ENCODE measurements at places on chromosomes 7 and 10.

DNA sequence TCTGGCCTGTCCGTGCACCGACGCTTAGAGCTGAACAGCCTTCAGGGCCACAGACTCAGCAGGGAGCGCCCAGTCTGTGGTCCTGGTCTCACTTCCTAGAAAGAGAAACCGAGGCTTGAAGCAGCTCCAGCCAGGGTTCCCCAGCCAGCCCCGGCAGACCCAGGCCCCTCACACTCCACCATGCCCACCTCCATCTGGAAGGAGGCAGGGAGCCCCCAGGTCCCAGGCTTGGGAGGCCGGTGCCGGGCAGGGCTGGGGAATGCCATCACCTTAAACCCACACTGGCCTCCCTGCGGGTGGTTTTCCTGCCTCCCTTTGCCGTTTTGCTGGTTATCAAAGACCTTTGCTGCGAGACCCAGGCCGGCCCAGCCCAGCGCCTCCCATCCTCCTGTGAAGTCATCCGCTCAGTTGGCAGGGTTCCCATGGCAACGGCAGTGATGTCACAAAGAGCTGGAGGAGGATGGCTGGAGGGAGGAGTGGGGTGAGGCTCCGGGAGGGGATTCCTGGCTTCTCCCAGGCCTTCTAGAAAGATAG is 24.0 kb downstream of the ELFN1 start:
- DNase-seq: peak; percentile 77

DNA sequence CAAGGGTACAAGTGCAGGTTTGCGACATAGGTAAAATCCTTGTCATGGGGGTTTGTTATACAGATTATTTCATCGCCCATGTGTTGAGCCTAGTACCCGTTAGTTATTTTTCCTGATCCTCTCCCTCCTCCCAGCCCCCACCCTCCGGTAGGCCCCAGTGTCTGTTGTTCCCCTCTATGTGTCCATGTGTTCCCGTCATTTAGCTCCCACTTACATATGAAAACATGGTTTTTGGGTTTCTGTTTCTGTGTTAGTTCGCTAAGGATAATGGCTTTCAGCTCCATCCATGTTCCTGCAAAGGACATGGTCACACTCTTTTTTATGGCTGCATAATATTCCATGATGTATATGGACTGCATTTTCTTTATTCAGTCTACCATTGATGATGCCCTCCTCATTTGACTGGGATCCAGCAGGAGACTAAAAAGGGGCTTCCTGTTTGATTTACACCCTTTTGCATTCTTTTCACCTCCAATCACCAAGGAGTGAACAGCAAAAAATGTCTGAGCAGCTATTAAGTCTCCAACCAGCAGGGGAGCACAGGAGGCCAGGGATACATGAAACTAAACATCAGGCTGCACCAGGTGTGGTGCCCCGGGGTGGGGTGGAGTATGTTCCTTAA is 188.2 kb downstream of the SKIDA1 start:
- no peak for DNase-seq

GRCh38 chr10:97032624-97033023 is 153.1 kb downstream of the SLIT1 start:
- DNase-seq: no peak

GRCh38 chr10:94108200-94108599 is 114.5 kb downstream of the PLCE1 start:
- DNase-seq: peak; percentile 82

DNA sequence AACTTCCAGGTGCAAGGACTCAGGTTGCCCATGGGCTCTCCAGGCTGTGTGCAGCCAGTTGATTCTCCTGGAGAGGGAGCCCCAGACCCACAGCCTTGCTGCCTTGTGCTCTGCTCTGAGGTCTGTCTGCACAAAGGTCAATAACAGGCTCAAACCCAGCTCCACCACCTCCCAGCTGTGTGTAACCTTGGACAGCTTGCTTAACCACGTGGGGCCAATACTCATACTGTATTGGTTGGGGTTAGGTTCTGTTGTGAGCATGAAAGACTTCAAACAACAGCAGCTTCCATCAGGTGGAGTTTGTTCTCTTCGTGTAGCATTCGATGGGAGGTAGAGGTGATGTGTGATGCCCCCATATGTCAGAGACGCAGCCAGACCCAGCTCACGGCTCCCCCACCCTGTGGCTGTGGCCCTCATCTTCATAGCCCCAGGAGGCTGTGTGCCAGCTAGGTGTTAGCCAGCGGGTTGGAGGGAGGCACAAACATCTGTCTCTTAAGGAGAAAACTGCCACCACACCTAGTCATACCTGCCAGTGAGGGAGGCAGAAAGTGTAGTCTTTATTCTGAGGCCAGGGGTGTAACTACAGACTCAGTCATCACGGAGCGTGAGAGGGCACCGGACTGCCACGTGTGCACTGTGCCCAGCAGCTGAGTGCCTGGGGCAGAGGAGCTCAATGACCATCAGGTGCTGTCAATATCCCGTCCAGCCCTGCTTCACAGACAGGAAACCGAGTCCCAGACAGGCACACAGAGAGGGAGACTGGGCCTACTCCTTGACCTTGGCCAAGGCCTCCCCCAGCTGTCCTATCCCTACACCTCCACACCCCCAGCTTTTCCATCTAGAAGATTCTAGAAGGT is 8.1 kb upstream of the POLD2 start:
- DNase-seq: no peak

DNA sequence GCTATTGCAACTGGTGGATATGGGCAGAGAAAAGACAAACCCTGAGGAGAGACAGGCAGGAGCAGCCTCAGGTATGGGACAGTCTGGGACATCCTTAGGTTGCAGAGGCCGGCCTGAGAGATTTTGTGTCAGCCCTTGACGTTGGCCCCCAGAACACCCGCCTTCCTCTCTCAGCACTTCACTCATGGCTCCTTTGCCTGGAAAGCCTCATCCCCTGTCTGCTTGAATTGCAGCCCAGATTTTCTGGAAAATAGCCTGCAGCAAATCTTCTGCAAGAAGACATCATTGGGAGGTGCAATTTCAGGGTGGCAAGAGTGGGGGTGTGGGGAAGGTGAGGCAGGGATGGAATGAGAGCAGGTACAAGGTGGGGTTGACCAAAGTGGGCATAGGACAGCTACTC is 2.2 kb upstream of the FRMD4A start:
- no peak for DNase-seq

DNA sequence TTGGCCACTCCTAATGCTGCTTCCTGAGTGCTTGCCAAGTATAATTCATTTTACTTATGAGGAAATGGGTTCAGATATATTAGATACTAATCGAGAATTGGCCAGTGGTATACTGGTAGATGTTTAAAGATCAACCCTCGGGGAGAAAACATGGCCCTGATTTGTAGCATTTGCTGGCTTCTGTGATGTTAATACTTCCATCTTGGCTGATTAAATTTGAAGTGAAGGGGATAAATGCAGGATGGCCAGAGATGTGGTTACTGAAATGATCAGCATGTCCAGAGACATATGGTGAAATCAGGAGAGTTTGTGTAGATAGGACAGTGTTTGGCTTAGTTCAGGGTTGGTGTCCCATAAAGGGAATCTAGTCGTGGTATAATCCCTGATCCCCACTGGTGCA is 11.2 kb downstream of the UBE2D4 start:
- DNase-seq: no peak

DNA sequence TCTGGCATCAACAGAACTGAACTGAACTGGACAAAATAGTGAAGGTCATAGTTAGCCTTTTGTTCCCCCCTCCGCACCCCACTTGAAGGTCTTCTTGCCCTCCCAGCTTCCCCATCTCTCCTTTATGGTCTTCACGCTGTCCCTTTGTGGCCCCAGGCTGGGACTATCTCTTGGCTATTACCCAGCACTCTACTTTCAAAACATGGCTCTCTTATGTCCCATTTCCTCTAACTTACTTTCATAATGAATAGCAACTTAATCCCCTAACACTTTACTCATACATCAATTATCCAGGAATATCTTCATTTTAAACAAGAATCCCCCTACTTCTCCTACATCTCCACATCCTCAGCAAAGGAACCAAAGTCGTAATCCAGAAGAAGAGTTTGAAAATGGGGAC is 135.3 kb upstream of the ITGB1 start:
- no peak for DNase-seq

GRCh38 chr7:84799106-84799505 is 387.8 kb downstream of the SEMA3D start:
- DNase-seq: no peak

DNA sequence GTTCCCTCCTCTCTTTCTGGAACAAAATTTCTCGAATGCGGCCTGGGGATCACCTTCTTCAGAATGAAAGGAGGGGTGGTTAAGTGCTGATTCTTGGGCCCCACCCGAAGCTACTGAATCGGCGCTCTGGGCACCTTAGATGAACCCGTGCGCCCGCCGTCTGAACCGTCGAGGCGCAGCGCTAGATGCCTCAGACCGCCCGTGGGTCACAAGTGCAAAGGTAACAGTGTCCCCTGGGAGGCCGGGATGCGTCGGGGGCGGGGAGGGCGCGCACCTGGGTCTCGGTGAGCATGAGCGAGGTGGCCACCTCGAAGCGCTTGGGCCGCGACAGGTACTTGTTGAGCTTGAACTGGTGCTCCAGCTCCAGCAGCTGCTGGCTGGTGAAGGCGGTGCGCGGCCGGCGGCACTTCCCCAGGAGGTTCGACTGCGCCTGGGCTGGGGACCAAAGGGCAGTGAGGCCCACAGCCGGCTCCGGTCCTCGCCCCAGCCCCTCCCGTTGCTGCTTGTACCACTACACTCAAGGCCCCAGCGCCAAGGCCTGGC is 4.2 kb downstream of the MNX1 start:
- no peak for DNase-seq

DNA sequence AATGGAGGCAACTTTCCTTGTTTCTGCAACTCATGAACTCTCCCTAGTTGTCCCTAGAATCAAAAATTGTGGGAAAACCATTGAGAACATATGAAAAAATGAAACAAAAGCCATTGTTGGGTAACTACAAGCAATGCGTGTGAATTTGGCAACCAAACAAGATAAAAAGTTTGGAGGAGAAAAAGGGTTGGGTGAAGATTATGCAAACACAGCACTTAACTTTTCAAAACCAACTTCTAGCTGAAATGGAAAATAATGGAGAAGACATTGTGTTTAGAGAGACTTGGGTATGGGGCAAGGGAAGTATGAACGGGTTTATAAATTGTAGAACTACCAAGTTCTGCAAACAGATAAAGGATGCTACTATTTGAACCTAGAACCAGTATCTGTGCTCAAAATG is 89.0 kb upstream of the SVIL start:
- no peak for DNase-seq

- no peak for DNase-seq
These were observed 72.3 kb downstream of the ELMO1 start for GRCh38 chr7:37376386-37376785.

DNA sequence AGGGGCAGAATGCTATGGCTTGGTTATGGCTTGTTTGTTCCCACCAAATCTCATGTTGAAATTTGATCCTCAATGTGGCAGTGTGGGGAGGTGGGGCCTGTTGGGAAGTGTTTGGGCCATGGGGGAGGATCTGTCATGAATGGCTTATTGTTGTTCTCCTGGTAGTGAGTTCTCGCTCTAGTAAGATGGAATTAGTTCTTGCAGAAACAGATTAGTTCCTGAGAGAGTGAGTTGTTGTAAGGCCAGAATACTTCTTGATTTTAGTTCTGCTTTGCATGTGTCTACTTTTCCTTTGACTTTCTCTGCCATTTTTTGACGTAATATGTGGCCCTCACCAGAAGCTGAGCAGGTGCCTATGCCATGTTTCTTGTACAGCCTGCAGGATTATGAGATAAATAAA is 188.2 kb downstream of the KIF20B start:
- no peak for DNase-seq

DNA sequence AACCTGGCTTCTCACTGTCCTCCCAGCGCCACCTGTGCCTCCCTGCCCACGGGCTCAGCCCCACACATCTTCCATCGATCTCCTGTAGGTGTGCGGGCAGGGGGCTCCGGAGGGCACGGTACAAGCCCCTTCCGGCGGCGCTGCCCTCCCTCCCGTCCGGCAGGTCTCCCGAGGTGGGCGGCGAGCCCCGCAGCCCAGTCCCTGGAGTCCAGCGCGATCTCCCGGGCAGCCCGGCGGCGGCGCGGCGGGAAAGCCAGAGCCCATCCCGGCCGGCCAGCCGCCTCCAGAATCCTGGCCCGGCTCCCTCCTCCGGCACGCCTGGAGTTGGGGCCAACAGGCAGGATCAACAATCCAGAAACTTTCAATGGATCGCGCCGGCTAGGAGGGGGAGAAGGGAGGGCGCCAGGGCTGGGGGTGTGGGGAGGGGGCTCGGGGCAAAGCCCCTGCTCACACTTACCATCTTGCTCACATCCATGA is 100.1 kb downstream of the HIP1 start:
- peak; percentile 37 for DNase-seq

DNA sequence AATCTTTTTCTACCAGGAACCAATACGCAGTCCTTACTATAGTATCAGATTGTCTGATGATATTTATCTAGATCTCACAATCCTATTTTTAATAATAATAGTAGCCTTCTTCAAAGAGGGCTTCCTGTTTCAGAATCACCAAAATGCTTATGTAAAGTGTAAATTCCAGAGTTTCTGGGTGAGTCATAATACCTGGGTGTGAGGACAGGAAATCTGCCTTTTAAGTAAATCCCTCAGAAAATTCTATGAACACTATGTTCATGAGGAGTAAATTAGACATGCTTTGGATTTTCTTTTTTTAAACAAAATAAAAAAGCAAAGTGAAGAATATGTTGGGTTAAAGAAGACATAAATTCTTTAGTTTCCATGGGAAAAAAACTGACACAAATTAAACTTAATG is 20.5 kb downstream of the DKK1 start:
- peak; percentile 29 for DNase-seq

DNA sequence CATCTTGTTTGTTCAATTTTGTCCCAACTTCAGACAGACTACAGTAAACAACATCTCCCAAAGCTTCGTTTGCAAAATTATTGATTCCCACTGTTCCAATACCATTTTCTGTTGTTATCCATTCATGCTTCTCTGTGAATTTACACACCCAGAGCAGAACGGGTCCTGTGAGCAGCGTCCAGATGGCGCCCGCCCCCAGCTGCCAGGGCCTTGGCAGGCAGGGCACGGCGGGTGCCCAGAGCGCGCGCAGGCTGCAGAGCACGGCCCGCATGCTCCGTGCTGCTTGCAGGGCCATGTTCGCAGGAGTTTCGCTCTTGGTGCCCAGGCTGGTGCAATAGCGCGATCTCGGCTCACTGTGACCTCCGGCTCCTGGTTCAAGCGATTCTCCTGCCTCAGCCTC is 32.5 kb upstream of the SEPTIN7 start:
- no peak for DNase-seq

- peak; percentile 47 for DNase-seq
These were observed 8.4 kb downstream of the AQP1 start for GRCh38 chr7:30920021-30920583.

DNA sequence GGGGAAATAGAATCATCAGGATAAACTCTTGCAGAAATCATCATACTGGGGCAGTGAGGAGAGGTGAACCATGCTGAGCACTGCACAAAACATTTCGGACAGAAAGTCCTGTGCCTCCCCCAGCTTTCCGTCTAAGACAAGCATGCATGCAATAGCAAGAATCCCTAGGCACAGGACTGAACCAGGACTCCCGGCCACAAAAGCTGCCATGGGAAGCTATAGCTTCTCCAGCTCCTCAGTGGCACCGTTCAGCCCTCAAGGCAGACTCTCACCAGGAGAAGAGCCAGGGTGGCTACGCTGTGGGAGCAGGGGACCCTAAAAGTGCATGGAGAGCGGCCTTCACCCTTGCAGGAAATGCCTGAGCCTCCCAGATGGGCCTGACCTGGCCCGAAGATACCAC is 70.8 kb downstream of the ASB13 start:
- DNase-seq: peak; percentile 68

- no peak for DNase-seq
These were observed 310.6 kb downstream of the TFEC start for GRCh38 chr7:115719963-115720362.

Measured in fibroblast of skin of right quadriceps (primary cell).